CD4-positive, alpha-beta memory T cell (primary cell): ENCODE measurements at places on chromosomes 12 and 14. TPM values are rescaled to one million over a fixed set of nuclear protein-coding genes. Genes with fewer than 3 reads are reported as not detected.

Gene FLRT2
- not detected for total RNA-seq

Gene GPR84
- total RNA-seq = not detected

Gene KRT72
- total RNA-seq = 8.4 TPM

Gene FSCB
- not detected for total RNA-seq

Gene COL2A1
- total RNA-seq = not detected

GRCh38 chr14:88380405-88380804 is 5.1 kb upstream of the SPATA7 start:
- H3K27me3 ChIP-seq = no peaks in the 10 kb centered on the region
- no peak overlapping the region for H3K27ac ChIP-seq
- peaks cover 6% of the 10 kb centered on the region for H3K4me1 ChIP-seq
- DNase-seq = no peak
- no peaks in the 10 kb centered on the region for H3K36me3 ChIP-seq

- no peak overlapping the region for H3K27ac ChIP-seq
- no peak overlapping the region for H3K4me3 ChIP-seq
- H3K4me1 ChIP-seq = no peaks in the 10 kb centered on the region
- H3K27me3 ChIP-seq = no peaks in the 10 kb centered on the region
Observed at GRCh38 chr12:55631056-55631455, 5.6 kb upstream of the OR10P1 start.

GRCh38 chr12:130161261-130162243 is 712 bp upstream of the FZD10 start:
- no peaks in the 10 kb centered on the region for H3K27me3 ChIP-seq
- H3K36me3 ChIP-seq = no peaks in the 10 kb centered on the region
- H3K4me1 ChIP-seq = no peaks in the 10 kb centered on the region
- no peak overlapping the region for H3K27ac ChIP-seq

- no peaks in the 10 kb centered on the region for H3K27me3 ChIP-seq
- H3K27ac ChIP-seq = no peak overlapping the region
- no peaks in the 10 kb centered on the region for H3K36me3 ChIP-seq
- no peak for DNase-seq
Observed at GRCh38 chr12:95179011-95179410, 38.3 kb downstream of the FGD6 start.

- DNase-seq = no peak
- H3K4me3 ChIP-seq = no peak overlapping the region
- no peaks in the 10 kb centered on the region for H3K27me3 ChIP-seq
- H3K36me3 ChIP-seq = no peaks in the 10 kb centered on the region
- no peak overlapping the region for H3K27ac ChIP-seq
- H3K4me1 ChIP-seq = no peaks in the 10 kb centered on the region
Observed at GRCh38 chr12:25266497-25266896, 15.8 kb upstream of the KRAS start.

- no peaks in the 10 kb centered on the region for H3K27me3 ChIP-seq
- no peak overlapping the region for H3K27ac ChIP-seq
- H3K4me1 ChIP-seq = no peaks in the 10 kb centered on the region
- H3K36me3 ChIP-seq = no peaks in the 10 kb centered on the region
Observed at GRCh38 chr14:82067221-82067875, 533.7 kb upstream of the SEL1L start.

DNA sequence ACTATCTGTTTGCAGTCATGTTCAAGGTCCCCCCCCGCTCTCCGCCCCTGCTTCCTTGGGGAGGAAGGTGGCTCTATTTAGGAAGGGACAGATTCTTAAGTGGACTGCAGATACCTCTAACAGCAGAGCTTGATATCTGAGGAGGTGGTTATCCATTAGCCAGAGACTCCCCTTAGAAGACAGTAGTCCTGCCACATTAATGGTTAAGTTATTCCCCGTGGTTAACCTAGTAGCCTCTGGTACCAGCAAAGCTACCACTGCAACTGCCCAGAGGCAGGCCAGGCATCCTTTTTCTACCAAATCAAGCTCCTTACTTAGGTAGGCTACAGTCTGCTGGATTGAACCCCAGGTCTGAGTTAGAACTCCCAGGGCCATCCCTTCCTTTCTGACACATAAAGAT is 162.1 kb upstream of the AVPR1A start:
- H3K36me3 ChIP-seq = no peaks in the 10 kb centered on the region
- no peak for DNase-seq
- no peaks in the 10 kb centered on the region for H3K27me3 ChIP-seq
- no peaks in the 10 kb centered on the region for H3K4me1 ChIP-seq

GRCh38 chr14:49945448-49946319 is 52.8 kb downstream of the ARF6 start:
- peak overlapping the region; percentile 7 for H3K4me3 ChIP-seq
- peaks cover 68% of the 10 kb centered on the region for H3K4me1 ChIP-seq
- H3K27ac ChIP-seq = peak overlapping the region; percentile 64
- no peaks in the 10 kb centered on the region for H3K27me3 ChIP-seq
- no peaks in the 10 kb centered on the region for H3K36me3 ChIP-seq
- peak; percentile 42 for DNase-seq

DNA sequence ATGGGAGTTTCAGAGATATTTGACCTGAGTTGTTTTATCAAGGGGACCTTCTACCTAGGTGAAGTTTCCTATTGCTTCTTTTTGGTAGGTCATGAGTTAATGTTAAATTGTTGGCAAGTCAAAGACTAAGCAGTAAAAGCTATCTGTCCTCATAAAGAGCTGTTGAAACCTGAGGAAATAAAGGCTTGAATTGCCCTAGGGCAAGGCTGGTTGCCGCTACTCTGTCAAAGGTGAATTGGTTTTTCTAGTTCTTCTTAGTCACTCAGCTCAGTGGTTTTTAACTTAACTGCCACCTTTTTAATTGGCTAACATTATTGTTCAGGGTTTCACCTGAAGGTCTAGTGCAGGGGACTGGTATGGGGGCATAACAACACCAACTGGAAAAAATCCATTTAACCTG is 441.6 kb upstream of the FBXO33 start:
- no peaks in the 10 kb centered on the region for H3K36me3 ChIP-seq
- no peaks in the 10 kb centered on the region for H3K4me1 ChIP-seq
- H3K4me3 ChIP-seq = no peak overlapping the region
- no peak overlapping the region for H3K27ac ChIP-seq

- H3K4me1 ChIP-seq = no peaks in the 10 kb centered on the region
- no peak overlapping the region for H3K4me3 ChIP-seq
- H3K27me3 ChIP-seq = no peaks in the 10 kb centered on the region
- H3K36me3 ChIP-seq = no peaks in the 10 kb centered on the region
- DNase-seq = no peak
Observed at GRCh38 chr14:71487941-71488340, 444.3 kb upstream of the RGS6 start.

DNA sequence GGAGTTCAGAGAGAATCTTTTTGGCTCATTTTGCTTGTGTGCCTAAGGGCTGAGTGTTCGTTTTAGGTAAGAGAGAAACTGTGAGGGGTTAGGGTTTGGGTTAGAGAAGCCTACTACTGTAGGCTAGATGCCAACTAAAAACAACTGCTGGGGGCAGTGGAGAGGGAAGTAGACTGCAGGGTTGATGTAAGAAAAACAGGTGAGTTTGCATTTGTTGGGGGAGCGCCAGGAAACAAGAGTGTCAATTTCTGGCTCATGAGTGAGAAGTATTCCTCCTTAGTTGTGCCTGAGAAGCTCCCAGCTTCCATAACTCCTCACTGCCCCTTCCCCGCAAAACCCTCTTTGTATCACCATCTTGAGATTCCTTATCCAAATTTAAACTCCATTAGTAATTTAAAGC is 92.3 kb downstream of the DERA start:
- no peak for DNase-seq
- no peaks in the 10 kb centered on the region for H3K36me3 ChIP-seq
- H3K4me1 ChIP-seq = no peaks in the 10 kb centered on the region

GRCh38 chr14:65258391-65258790 is 154.1 kb upstream of the FUT8 start:
- H3K4me3 ChIP-seq = no peak overlapping the region
- H3K4me1 ChIP-seq = no peaks in the 10 kb centered on the region
- no peaks in the 10 kb centered on the region for H3K36me3 ChIP-seq
- no peak overlapping the region for H3K27ac ChIP-seq
- no peak for DNase-seq
